ENCODE measurements at places on chromosomes 2 and 18.

- DNase-seq: peak; percentile 51
Measured at GRCh38 chr2:25982273-25982967, at the start of gene KIF3C. KIF3C (minus strand) TSS chr2:25982497; CDS start chr2:25981917, 580 bp downstream.

DNA sequence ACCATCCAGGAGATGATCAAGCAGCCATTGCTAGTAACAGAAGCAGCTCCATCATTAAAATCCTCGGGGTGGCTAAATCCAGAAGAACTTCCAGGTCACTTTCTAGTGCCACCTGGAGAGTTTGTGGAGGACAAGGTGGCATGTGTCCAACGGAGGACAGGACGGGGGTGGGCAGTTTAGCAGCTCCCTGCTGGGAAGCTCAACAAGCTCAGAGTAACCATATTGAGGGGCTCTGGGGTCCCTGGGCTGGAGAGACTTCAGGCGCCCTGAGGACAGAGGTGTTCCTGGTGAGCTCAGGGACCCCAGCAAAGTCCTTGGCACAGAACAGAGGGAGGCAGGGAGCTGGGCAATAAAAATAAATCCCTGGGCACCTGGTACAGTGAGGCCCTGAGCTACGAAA is 140.0 kb upstream of the FHL2 start:
- no peak for DNase-seq

DNA sequence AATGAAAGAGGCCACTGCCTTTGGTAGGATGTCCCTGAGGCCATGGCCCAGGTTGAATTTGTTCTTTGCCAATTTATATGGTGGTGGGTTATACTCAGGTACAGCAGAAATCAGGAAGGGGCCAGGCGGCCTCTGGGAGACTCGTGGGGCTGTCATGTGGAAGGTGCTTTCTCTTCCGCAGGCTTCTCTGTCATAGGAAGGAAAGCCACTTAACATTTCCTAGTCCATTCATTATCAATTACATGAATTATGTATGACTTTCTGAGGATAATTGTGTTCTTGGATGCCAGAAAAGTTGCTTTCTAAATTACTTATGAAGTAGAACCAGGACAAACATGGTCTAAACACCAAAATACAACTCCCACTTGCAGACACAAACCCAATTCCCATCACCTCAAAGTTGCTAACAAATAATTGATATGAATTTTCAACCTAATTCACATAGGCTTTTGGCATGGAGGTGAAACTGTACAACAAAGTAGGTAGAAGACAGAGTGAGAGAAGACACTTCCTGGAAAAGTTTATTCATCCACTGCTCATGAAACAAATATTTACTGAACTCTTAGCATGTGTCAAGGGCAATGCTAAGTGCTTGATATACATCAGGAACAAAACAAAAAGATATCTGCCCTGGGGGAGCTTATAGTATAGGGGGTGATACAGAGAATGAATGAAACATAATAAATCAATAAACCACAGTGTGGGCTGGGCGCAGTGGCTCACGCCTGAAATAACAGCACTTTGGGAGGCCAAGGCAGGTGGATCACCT is 50.5 kb upstream of the CHMP1B start:
- no peak for DNase-seq

DNA sequence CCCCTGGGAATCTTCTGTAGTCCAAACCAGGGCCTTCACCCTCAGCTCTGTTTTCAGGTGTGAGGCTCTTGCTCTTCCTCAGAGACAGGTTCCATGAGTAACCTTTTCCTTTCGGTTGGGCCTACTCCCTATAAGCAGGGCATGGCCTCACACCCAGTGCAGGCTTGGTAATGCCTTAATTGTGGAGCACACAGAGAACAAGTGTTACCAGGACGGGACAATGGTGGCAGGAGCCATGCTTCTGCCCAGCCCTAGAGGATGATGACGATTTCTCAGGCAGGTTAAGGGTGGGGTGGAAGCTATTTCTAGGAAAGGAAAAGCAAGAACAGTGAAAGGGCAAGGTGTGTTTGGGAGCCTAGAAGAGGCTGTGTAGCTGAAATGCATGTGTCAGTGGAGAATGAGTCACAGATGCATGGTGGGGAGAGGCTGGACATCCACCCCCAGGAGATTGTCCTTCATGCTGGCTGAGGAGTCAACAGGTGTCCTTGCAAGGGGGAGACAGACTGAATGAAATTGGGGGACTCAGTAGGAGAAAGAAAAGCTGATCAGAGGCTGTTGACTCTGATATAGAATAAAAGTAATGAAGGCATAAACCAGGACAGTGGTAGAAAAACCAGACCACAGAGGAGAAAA is 22.0 kb upstream of the SERPINB12 start:
- no peak for DNase-seq
